ENCODE measurements at places on chromosomes 7 and 10.

DNA sequence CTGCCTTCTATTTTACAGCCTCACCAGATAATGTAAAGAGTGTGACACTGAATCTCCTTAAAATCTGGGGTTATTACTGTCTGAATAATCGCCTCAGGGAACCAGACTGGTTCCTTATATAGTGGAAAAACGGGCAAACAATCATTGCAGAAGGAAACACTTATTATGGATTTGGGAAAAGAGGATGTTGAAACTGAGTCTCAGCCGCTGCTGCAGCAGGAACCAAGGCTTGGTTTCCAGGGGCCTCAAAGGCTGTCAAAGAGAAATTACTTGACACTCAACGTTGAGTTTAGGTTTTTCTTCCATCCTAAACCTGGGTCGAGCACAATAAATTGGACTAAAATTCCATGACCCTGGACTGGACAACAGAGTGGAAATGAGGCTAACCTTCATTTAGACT, 103.8 kb upstream of the AHR start:
- no peak for DNase-seq

DNA sequence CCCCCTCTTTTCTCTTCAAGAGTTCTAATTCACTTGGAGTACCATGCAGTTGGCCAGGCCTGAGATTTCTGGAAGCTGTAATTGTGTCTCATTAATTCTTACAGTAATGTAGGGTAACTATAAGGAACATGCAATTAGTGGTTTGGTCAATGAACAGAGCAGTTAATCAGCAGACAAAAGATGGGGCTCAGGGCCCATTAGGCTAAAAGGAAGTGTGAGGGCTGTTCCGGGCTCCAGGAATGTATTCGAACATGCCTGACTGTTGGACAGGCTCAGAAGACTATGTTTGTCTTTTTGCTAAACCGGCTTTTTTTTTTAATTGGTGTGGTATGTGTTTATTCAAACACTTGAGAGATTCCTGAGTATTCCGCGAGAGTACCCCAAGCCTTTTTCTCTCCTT, 42.5 kb upstream of the FZD8 start:
- no peak for DNase-seq

DNA sequence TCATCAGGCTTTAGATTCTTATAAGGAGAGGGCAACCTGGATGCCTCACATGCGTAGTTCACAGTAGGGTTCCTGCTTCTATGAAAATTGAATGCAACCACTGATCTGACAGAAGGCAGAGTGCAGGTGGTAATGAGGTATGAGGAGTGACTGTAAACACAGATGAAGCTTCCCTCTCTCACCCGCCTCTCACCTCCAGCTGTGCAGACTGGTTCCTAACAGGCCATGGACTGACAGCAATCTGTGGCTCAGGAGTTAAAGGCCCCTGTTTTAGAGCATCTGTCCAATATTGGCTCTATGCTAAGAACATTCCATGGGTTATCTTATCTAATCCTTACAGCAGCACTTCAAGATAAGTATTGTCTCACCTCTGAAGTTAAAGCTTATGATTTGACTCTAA, 213.5 kb upstream of the NRP1 start:
- DNase-seq: no peak

DNA sequence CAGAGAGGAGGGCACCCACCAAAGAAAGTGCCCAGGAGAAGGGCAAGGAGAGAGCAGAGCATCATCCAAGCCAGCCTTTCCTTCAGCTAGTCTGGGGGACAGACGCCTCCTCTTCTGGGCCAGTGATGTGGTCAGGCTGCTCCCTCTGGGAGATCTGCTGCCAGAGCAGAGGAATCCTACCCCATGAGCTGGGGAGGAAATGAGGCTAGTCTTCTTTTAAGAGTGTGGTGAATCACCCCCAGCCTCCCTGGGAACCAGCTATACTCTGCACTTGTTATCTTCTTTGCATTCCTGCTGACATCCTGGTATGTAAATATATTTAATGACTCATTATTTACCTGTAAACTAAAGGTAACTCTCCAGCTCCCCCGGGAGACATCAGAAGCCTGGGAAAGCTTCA, 41.6 kb upstream of the EPHB6 start:
- DNase-seq: no peak

- DNase-seq: no peak
Observed at GRCh38 chr7:25802473-25802872, 349.5 kb upstream of the NFE2L3 start.

DNA sequence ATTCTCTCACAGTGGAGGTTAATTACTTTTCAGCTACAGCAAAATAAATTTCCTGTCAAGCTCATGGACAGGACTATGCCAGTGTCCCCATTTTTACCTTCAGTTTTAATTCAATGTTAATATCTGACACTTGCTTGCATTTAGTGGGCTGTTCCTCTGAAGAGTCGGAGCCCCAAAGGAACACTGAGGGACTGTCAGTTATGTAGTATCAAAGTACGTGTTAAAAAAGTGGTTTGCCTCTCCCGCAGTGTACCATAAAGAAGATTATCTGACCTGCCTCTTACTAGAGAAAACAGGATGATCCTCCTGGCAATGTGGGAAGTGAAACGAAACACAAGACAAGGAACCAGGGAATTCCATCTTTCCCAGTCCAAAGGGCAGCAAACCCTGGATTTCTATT, 1010.9 kb upstream of the PHF14 start:
- no peak for DNase-seq

DNA sequence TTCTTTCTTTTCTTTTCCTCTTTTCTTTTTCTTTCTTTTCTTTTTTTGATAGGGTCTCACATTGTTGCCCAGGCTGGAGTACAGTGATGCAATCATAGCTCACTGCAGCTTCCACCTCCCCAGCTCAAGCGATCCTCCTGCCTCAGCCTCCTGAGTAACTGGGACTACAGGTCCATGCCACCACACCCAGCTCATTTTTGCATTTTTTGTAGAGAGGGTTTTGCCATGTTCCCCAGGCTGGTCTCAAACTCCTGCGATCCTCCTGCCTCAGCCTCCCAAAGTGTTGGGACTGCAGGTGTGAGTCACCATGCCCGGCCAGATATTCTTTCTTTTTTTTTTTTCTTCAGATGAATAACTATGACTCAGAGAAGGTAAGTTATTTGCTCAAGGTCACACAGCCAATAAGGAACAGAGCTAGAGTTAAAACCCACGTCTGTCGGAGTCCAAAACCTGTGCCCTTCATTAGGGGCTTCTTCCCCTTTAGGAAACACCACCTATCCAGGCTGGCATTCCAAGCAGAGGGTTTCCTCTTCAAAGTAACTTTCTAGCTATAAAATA, 28.1 kb upstream of the DNMBP start:
- no peak for DNase-seq

- DNase-seq: no peak
Observed at GRCh38 chr10:124611738-124612137, 132.4 kb downstream of the FAM53B start.

GRCh38 chr10:59047957-59048618, 128.4 kb upstream of the PHYHIPL start:
- no peak for DNase-seq

DNA sequence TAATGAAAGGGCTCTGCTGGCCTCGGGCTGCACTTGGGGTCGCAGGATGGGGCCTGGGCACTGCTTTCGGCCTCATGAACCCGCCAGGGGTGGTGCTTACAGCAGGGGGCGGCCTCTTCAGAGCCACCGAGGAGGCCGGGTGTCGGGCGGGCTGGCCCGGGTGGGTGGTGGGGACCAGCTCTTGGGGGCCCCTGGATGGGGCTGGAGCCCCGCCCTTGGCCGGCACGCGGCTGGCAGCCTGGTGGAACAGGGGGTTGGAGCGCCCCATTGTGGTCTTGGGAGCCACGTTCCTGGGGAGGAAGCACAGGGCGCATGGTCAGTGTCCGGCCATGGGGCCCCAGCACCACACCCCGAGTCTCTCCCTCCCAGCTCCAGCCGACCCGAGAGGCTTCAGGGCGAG, 8.8 kb downstream of the ADAM8 start:
- DNase-seq: no peak

DNA sequence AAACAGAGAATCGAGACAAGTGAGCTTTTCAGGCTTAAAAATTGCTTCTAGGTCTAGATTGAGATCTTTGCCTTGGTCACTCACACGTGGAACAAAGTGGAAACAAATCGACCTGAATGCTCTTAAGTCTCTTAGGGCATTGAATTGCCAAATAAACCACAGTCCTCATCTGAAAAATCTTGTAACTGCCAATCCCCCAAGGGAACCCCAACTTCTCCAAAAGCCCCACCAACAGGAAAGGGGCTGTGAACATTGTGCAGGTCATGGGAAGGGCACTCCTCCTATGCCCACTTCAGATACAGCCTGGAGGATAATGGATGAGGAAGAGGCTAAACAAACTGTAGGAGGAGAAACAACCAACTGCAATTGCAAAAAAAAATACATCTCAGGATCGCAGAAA, 91.3 kb downstream of the DGKI start:
- no peak for DNase-seq

DNA sequence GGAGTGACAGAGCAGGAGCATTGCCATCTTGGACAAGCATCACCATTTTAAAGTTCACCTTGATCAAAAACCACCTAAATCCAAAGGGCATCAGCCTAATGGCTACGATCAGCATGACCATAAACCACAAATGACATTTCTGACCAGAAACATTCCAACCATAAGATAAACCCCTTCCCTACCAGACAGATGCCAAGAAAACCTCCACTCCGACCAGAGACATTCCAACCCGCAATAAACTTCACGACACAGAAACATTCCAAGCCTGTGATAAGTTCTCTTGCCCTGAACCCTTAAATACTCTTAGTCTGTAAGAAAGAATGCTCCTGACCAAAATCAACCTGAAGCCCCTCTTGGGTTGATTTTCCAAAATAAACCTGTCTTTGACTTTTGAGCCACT, 606.9 kb downstream of the POM121L12 start:
- no peak for DNase-seq

DNA sequence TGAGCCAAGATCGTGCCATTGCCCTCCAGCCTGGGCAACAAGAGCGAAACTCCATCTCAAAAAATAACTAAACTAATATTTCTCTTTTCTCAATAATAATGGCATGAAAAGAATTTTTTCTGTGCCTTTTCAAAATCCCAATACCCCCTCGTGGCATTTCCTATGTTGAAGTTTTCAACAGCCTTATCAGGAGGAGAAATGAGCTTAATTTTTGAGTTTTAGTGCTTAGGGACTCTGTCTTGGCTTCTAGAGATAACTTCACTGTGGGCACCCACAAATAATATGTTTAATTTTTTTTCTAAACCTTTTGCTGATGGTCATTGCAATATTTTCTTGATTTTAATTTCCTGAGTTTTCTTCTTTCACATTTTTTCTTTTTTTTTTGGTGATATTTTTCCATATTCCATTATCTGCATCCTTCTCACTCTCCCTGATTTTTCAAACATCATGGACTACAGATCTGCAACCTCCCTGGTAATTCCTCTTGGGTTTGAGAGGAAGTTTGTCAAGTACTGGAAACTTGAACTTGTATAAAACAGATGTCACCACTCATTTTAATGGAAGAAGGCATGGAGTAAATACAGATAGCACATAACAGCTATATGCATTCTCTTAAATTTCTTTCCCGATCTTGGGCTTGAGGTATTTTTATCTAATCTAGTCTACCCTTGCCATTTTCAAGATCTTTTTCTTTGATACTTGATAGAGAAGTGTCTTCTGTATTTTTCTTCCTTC, 84.0 kb downstream of the KAT6B start:
- no peak for DNase-seq

DNA sequence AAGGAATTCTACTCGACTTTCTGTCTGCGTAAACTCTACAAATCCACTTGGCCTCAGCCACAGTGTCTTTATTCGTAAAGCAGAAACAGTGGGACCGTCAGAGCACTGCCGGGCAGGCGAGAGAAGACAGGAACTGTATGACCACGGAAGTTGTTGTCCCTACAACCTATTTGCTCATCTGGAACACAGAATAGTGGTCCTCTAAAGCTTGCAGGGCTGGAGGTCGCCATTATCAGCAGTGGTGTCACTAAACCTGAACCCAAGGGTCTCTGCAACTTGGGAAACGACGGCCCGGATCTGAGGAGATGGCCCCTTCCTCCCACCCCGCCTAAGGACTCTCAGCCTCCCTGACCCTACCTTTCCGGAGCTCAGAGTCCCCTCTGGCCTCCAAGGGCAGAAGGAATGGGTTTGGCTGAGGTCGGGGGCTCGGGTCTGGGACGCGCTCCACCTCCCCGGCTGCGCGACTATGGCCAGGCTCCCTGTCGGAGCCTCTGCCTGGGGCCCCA, 442 bp downstream of the STYXL1 start:
- DNase-seq: no peak

DNA sequence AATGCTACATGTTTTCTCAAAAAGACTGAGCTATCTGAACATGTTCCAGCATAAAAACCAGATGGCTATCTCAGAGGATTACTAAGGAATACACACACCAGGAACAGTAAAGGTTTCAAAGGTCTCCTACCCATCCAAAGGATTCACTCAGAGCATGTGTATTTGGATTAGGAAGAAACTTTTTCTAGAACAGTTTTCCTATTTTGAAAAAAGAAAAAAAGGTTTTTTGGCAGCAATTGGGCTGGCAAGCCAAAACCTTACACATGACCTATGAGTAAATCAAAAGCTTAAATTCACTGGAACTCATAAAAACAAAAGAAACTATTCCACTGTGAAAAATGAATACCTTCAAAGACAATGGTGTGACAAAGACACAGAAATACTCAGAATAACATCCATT, 9.6 kb downstream of the TPK1 start:
- no peak for DNase-seq

DNA sequence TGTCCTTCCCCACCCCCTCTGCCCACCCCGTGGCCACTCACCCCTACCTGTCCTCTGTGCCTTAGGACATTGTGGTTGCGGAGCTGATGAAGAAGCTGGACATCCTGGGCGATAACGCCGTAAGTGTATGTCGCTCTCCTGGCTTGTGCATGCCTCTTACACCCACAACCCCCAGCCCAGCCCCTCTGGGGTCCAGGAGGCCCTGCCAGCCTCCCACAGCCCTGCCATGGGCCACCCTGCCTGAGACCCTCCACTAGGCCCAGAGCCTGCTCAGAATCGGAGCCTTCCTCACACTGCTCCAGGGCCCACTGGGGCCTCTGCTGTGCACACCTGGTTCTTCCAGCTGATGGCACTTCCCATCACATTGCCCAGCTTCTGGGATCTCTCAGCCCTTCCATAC, 36.8 kb upstream of the DPYSL4 start:
- no peak for DNase-seq

- DNase-seq: no peak
Observed at GRCh38 chr7:80644054-80644453, 5.6 kb downstream of the CD36 start.

DNA sequence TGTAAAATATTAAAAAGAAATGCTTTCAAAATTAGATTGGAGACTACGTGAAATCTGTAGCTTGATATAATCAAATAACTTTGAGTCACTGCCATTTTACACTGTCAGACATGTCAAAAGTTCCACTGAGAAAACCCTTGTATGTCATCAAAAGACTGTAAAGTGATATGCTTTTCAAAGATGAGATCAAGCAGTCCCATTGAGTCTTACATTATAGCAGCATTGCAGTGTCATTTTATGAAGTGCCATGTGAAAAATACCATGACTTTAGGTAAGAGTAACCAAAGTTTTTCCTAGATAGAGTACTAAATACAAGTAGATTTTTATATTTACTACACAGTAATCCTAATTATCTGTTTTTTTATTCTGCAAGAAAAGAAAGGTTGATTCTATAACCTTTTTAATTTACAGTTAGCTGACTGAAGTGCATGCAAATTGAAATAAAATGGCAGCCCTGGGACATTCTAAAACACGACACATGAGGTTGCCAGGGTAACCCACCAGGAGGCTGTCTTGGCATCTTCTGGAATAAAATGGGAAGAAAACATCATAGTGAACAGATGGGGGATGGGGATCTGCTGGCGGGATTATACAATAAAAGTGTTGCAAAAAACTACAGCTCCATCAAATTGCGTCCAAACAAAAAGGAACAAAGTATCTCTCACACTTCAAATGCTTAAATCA, 91.3 kb upstream of the TMEM106B start:
- DNase-seq: no peak
